ENCODE measurements at places on chromosomes 7 and 10. TPM values are rescaled to one million over a fixed set of nuclear protein-coding genes. Genes with fewer than 3 reads are reported as not detected.

The SLC39A12 gene
- not detected for total RNA-seq

The C10orf67 gene
- total RNA-seq, result 0.36 TPM

- no peak overlapping the region for H3K27ac ChIP-seq
- no peak for DNase-seq
- no peaks in the 10 kb centered on the region for H3K4me1 ChIP-seq
- H3K27me3 ChIP-seq, result no peaks in the 10 kb centered on the region
- H3K4me3 ChIP-seq, result no peak overlapping the region
Measured at GRCh38 chr7:14389595-14389994, 400.1 kb upstream of the ETV1 start.

GRCh38 chr7:101620991-101621390 lies 8.1 kb downstream of the MYL10 start:
- no peaks in the 10 kb centered on the region for H3K27me3 ChIP-seq
- no peak for DNase-seq
- no peaks in the 10 kb centered on the region for H3K36me3 ChIP-seq
- no peak overlapping the region for H3K27ac ChIP-seq
- no peaks in the 10 kb centered on the region for H3K4me1 ChIP-seq
- H3K4me3 ChIP-seq, result no peak overlapping the region

DNA sequence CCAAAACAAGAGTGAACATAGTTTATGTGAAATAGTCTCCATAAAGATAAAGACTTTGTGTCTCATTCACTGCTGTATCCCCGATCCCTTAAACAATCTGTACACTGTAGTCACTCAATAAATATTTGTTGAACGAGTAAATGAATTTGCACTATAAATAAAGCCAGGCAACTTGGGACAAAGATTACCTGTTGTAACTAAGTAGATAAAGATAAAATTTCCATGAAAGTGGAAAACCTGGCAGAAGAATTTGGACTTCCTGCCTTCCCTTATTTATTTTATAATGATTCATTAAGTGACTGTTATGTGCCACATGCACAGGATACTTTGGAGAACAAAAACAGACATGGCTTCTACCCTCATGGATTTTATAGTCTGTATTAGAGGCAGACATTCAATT lies 277.7 kb upstream of the KAT6B start:
- H3K27me3 ChIP-seq, result no peaks in the 10 kb centered on the region
- no peaks in the 10 kb centered on the region for H3K4me1 ChIP-seq
- H3K4me3 ChIP-seq, result no peak overlapping the region
- DNase-seq, result no peak
- H3K27ac ChIP-seq, result no peak overlapping the region

GRCh38 chr10:131810805-131811629 lies 89.8 kb upstream of the PPP2R2D start:
- DNase-seq, result no peak
- no peak overlapping the region for H3K4me3 ChIP-seq
- H3K27ac ChIP-seq, result no peak overlapping the region
- no peaks in the 10 kb centered on the region for H3K4me1 ChIP-seq
- no peaks in the 10 kb centered on the region for H3K36me3 ChIP-seq

Measured in ovary (tissue), 10 donors.